ENCODE measurements at places on chromosomes 12 and 14. TPM values are rescaled to one million over a fixed set of nuclear protein-coding genes. Genes with fewer than 3 reads are reported as not detected.

GRCh38 chr14:92317511-92317910 is 5.5 kb upstream of the SLC24A4 start:
- no peak for DNase-seq

DNA sequence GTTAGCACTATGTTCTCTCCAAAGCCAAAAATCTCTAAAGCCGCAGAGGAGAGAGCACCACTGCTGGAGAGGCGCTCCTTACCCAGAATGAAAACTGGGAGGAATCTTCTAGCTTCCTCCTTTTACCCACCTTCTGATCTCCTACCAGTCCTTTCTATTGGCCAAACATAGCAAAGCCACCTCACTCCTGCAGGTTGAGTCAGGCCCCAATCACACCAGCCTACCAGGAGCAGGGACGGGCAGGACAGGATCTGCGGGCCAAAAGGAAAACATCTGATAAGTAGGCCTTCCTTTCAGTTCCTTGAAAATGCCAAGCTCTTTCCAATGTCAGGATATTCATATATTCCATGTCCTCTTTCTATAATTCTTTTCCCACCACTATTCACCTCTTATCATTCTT is 197.7 kb upstream of the CNOT2 start:
- DNase-seq: no peak

- DNase-seq: no peak
Observed at GRCh38 chr12:62194616-62195015, 65.6 kb upstream of the USP15 start.

- no peak for DNase-seq
Observed at GRCh38 chr12:51017452-51017851, 8.7 kb downstream of the SLC11A2 start.

DNA sequence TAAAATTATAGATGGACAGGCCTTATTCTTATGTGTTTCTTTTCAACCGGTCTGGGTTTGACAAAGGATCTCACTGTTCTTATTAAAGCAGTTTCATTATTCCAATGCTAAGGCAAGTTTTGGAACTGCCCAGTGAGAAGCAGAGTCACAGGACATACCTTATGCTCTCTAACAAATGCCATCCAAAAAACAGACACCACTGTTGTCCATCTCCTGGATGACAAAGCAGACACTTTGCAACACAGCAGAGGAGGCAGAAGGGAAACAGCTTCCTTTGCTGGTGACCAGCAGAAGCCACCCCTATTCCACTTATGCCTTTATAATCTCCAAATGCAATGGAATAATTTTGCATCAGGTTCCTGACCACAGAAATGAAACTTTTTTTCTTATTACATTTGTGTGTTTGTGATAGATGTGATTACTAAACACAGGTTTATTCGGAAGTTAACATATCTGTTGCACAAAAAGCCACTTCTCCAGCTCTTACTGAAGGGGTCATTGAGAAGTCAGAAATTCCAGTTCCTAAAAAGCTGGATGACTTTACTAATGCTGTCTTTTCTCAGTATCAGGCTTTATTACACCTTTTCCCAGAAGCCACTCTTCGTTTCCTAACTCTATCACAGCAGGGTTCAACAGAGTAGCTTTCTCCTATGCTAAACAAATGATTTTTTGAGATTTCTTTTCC is 115.6 kb downstream of the BTG1 start:
- no peak for DNase-seq

DNA sequence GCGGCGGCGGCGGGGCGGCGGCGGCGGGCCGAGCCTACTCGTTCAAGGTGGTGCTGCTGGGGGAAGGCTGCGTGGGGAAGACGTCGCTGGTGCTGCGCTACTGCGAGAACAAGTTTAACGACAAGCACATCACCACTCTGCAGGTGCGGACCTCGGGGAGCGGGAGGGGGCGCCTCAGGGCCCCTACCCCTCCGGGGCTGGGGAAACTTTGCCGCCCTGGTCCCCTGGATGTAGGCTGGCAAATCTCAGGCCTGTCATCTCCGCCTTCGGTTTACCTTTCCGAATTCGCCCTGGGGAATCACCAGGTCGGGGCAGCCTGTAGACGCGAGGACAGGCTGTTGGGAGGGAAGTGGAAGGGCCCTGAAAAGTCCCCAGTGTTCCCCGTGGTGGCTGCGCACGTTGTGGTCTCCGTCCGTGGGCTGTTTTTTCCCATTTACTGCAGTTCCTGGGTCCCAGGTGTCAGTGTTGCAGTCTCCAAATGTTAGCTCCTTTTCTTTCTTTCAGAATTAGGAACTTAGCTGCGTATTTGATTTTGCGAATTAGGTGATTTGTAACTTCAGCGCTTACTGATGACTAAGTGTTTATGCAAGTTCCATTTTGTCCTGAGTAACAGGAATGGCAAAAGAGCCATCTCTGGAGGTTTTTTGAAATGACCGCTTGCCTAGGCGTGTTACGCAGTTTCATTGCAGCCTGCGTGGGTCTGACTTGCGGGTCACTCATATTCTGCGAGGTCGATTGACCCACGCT is 656 bp downstream of the RAB21 start:
- DNase-seq: peak; percentile 87

DNA sequence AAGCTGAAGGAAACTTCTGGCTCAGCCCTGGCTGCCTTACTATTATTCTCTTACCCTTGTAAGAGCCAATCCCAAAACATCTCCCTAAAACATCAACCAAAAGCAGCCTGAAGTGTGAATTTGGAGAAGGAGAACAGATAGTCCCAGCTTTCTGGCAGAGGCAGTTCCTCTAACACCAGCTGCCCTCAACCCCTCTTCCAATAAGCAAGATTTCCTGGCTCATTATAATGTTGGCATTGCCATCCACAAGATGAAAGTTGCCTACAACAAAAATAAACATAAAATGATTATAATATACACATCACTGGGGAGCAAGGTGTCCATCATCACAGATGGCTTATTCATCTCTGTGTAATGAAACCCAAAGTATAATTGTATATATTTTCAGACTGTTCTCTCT is 352.5 kb upstream of the CCDC196 start:
- no peak for DNase-seq

DNA sequence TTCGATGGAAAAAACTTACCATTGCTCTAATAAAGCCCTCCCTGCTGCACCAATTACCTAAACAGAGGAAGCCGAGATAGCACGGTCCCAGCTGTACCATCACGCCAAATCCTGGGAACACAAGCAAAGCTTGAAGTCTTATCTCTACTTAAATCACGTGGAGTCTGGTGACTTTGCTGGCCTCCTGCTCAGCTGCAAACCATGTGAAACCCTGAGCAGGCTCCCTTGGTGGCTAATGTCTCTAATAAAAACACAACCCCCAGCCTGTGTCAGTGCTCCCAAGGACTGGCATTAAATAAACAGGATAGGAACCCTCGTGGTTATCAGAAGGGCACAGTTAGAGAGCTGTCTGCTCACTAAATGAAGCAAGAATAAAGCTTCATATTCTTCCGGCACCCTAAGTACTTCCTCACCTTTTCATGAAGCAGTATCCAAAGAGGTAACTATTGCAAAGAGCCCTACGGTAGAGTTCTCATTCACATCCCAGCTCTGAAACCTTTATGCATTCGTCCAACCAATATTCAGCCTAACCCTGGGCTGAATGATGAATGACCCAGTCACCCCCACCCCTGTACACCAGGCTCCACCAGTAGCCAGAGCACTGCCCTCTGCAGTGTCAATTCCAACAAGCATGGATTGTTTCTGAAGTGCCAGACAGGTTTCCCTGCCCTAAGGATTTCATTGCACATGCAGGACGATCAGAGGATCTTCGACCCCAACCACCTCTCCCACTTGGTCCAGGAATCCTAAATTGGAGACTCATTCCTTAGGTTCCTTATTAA is 452.7 kb upstream of the TMPO start:
- no peak for DNase-seq

DNA sequence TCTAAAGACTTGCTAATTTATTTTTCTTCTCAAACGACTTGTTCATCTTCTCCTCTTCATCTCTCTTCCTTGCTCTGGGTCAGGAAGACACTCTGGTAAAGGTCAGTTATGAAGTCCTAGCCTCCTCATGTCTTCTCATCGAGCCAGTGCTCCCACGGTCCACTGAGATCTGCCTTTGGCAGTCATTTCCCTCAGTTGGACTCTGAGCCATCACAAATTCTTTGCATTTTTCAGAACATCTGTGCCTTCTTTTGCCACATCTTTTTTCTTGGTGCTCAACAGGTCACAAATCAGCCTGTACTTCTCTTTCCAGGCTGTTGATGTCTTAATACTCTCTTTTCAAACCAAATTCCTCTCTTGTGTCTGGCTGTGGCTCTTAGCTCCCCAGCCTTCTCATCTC is 49.7 kb downstream of the IGF1 start:
- DNase-seq: no peak

DNA sequence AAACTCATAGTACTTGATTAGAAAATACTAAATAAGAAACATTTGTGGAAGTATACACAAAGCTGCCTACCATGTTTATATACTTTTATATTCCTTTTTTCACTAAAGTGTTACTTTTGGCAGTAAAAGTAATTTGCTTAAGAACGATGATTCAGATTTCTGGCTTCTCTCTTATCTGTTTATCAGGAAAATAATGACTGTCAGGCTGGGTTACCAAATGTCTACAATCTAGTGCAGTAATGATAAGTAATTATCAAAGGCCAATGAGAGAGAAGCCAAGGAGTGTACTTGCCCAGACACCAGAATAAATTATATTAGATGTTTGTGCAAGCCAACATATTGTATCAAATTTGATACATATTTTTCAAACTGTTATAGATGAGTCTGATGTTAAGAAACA is 113.4 kb downstream of the RALGAPA1 start:
- DNase-seq: no peak

DNA sequence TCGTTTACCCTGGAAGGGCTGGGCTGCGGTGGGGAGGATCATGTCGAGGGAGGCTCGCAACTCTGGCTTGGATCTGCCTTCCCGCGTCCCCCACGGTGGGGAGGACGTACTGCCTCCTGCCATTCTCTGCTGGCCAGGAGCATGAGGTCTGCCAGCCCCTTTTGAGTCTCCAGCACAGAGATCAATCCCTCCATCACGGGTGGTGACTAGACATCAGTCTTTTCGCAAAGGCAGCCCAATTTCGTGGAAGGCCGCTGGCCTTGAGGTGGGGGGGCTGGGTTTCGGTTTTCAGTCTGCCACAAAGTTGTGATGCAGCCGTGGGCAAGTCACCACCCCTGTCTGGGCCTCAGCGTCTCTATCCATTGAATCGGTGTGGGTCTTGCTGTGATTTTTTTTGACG is 62.2 kb downstream of the PRMT8 start:
- DNase-seq: no peak

- DNase-seq: no peak
Observed at GRCh38 chr14:75458305-75458704, 30.5 kb downstream of the JDP2 start.

DNA sequence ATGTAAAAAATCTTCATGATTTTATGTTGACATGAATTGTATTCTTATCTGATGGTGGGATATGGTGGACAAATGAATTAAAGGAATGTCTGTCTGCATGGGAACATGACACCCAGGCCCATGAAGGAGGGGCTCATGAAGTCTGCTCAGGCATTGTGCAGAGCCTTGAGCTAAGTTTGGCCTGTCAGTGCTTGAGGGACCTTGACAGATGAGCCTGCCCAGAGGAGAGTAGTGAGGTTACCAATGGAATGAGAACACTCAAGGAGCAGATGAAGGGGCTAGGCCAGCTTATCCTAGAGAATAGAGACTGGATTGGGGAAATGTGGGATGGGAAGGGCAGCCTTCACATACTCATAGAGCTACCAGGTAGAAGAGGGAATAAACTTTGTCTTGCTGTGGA is 68.8 kb downstream of the TMX1 start:
- DNase-seq: no peak

- no peak for DNase-seq
Observed at GRCh38 chr12:109621211-109621694, 47.7 kb downstream of the MVK start.

GRCh38 chr12:29131539-29131938 is 17.5 kb upstream of the FAR2 start:
- no peak for DNase-seq

DNA sequence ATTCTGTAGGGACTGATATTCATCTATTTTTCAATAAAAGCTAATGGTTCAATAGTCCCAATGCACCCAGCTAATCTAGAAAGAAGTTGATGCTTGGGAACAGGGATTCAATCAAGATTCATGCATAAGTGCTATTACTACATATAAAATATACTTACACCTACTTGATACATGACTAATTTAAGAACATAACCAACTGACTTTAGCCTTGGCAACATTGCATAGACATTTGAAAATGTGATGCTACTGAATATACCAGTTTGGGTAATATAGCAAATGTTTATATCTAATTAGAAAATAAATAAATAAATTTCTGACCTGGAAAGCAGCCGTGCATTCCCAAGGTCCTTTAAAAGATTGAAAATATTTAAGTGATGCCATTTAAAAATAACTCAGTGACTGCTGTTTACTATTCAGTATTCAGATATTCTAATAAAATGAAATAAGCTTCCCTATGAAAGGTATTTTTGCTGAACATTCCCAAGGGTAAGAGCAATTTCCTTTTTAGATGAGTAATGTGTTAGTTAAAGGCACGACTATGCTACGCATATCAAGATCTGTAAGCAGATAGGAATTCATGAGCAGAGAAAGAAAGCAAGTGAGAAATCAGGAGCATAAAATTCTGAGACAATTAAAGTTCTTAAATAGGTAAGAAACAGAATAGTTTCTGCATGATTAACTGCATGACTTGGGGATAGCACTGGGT is 160.6 kb upstream of the SYT1 start:
- DNase-seq: no peak

GRCh38 chr12:113439606-113440030 is 17.4 kb downstream of the SDSL start:
- DNase-seq: no peak

GRCh38 chr12:46445551-46446235 is 73.1 kb upstream of the SLC38A2 start:
- no peak for DNase-seq

DNA sequence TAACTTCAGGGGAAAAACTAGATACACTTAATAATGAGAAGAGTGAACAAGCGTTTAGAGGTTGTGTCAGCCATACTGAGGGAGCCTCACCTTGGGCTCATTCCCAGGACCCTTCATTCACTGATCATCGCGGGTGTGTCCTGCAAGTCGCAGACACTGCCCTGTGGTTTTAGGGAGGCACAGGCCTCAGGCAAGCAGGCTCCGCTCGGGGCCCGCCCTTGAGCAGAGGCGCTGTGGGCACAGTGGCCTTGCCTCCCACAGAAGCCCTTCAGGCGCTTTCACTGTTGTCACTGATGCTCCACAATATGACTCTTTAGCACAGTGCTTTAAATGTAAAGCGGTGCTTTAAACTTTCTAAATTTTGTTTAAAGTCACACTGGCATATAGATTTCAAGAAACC is 67.4 kb downstream of the DDX51 start:
- no peak for DNase-seq

GRCh38 chr14:76867516-76868453 is 41.6 kb downstream of the LRRC74A start:
- DNase-seq: no peak

- DNase-seq: no peak
Observed at GRCh38 chr14:53213761-53214160, 60.6 kb upstream of the DDHD1 start.

LHX5 gene
- not detected for total RNA-seq

PRR4 gene
- 2.5 TPM for total RNA-seq

PSMA3 gene
- 320 TPM for total RNA-seq

ENDOU gene
- total RNA-seq: not detected

LDHB gene
- 705 TPM for total RNA-seq

ISM2 gene
- total RNA-seq: 0.36 TPM

PMCH gene
- not detected for total RNA-seq

CCDC177 gene
- total RNA-seq: not detected
